ENCODE measurements at places on chromosomes 2 and 18.

- DNase-seq = no peak
Measured at GRCh38 chr18:65221736-65222135, 529.1 kb upstream of the CDH7 start.

- no peak for DNase-seq
Measured at GRCh38 chr18:31244771-31245394, 73.1 kb upstream of the DSG1 start.

- DNase-seq = no peak
Measured at GRCh38 chr2:33086400-33087015, 139.8 kb downstream of the LTBP1 start.

DNA sequence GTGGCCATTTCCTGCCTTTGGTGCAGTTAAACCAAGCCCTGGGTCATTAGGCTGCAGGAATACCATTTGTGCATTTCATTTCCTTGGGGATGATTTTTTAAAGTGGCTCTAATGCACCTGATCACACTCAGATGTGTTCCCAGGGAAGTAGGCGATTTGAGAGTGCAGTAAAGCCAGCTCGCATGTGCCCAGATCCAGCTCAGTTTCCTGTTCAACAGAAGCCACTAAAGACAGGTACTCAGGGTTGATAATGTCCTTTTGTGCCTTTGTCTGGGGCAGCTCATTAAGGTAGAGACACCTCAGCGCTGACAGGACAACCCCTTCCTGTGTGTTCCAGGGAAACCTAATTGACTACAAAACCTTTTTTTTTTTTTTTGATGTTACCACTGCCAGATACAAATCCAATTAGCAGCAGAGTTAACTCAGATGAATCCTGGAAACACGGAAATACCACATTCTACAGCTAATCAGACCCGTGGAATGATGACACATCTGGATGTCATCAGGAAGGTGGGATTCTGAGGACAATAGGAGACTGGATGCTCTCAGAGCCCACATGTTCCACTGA, 15.2 kb upstream of the CHRNA1 start:
- no peak for DNase-seq

GRCh38 chr2:97754690-97755346, 41.4 kb downstream of the ZAP70 start:
- no peak for DNase-seq

DNA sequence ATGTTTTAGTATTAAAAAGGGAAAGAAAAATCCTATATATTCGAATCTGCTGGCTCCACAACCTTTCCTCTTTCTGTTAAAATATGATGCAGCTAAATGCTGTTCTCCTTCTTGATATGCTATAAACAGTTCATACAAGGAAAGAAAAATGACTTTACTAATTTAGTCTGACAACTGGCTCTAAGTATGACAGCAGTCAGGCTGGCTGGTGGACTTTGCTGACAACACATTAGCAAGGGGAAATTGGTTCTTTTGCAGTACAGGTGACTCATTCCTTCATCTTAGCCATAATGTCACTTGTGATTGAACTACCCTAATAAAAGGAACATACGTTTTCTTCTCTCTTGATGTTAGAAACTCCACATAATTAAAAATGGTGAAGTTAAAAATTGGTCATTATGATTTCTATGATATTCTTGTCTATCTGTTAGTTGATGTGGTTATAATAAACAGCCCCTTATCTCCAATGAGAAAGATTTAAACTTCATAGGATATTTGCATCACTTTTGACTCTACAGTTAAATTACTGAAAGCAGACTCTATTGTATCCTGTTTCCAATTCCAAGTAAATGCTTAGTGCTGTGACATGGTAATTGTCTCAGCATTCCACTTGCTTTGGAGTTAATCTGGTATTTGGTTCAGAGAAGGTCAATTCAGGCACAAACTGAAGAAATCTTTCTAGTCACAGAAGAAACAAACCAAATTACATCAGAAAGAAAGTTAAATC, 315.3 kb upstream of the GULP1 start:
- DNase-seq = no peak

DNA sequence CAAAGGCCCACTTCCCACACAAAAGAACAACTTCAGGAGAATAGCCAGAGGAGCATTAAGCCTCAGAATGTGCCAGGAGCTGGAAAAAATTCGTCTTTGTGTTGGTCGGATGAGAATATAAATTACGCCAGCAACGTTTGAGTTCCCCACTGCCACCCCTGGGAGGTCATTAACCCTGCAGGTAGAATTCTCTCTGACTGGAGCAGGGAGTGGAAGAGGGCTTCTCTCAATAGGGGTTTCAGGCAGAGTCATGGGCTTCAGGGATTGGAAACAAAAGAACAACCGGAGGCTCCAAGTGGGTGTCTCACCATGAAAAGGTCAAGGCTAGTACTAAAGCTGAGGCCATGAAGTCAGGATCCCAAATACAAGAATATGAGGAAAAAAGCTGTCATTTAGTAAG, 69.0 kb upstream of the DDX18 start:
- DNase-seq = no peak

GRCh38 chr2:238513346-238513745, 86.6 kb downstream of the ASB1 start:
- DNase-seq = peak; percentile 39

GRCh38 chr18:63105636-63106316, 213.8 kb downstream of the BCL2 start:
- no peak for DNase-seq

GRCh38 chr18:76131738-76132137, 363.3 kb downstream of the ZNF516 start:
- DNase-seq = no peak

- DNase-seq = no peak
Measured at GRCh38 chr2:208334230-208334629, 68.2 kb downstream of the PIKFYVE start.

- DNase-seq = no peak
Measured at GRCh38 chr2:96683972-96684820, 41.6 kb downstream of the FER1L5 start.

DNA sequence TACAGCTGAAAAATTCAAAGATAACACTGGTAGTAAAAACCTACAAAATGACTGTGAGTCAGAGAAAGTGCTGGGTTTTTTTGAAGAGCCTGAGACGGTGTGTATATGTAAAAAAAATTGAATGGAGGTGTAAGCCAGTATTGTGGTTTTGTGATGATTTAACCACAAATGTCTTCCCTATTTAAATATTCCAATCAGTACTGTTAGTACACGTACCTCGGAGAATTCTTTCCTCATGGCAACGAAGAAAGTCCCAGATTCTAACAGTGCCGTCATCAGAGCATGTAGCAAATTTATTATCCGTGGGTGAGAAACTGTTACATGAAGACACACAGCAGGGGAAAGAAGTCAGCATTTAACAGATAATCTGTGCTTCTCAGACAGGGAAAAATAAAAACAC, 48.1 kb downstream of the WDR33 start:
- no peak for DNase-seq
